SJCRH30 (cell line): ENCODE measurements at places on chromosomes 11 and 22. TPM values are rescaled to one million over a fixed set of nuclear protein-coding genes. Genes with fewer than 3 reads are reported as not detected.

The FAT3 gene
- total RNA-seq: 20.1 and 23.1 TPM in 2 replicates

The TMPRSS5 gene
- total RNA-seq: 0.42 and 0.56 TPM in 2 replicates

The MMP11 gene
- total RNA-seq: 6.6 TPM in 2 replicates

The AGBL2 gene
- total RNA-seq: 0.04 and 0.41 TPM in 2 replicates

The PDXP gene
- total RNA-seq: 43.3 and 48.3 TPM in 2 replicates

The LRRC56 gene
- total RNA-seq: 0.08 and 0.20 TPM in 2 replicates

The OR2AG1 gene
- not detected in 2 replicates for total RNA-seq

The MPEG1 gene
- total RNA-seq: not detected in 2 replicates

GRCh38 chr11:93591247-93591898 is 48.2 kb upstream of the SMCO4 start:
- no peak for DNase-seq

GRCh38 chr11:17473071-17473744 is 3.4 kb downstream of the ABCC8 start:
- DNase-seq: peak; percentile 57

DNA sequence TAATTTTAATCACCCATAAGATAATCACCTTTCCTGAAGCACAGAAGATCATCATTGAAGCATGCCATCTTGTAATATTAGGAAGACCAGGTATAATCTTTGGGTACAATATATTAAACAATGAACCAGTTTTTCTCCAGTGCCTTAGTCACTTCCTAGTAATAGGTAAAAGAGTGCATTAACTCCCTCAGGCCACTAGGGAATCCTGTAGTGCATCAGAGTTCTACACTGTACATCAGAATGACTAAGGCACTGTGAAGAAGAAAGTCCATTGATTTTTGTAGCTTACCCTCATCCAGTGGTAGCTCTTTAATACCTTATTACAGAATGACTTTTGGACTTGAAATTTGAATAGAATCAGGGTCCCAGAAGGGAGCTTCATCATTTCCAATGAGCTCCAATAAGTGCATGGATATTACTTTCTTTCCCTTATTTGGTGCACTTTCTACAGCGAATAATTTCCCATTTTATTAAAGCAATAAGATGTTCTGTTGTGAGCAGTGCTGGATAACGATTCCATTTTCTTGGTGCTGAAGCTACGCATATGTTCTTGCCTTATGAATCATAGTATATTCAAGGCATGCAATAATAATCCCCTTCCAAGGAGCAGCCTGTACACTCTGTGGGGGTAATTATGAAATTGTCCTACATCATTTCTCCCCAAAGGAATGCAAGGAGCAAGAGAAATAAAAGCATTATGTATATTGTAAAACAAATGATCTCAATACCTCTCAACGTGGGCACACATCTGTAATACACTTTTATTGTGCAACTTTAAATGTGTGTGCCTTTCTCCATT is 4.7 kb downstream of the C11orf87 start:
- no peak for DNase-seq

- DNase-seq: peak; percentile 11
Observed at GRCh38 chr11:73464347-73464746, 88.1 kb downstream of the RELT start.

DNA sequence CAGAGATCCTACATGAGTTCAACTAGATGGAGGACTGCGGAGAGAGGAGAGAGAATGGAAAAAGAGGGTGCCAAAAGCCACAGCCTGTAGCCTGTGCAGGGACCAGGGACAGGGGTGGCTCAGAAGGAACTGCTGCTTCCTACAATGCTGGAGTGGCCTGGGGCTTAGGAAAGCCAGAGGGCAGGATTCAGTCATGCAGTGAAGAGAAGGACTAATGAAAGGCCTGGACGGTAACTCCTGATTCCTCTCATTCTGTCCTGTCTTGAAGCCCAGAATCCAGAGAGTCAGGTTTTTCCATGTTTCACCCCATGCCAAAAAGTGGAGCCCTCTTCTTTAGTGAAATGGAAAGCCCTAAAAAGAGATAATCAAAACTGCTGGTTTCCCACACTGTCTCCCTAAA is 48.4 kb upstream of the INCENP start:
- DNase-seq: no peak

DNA sequence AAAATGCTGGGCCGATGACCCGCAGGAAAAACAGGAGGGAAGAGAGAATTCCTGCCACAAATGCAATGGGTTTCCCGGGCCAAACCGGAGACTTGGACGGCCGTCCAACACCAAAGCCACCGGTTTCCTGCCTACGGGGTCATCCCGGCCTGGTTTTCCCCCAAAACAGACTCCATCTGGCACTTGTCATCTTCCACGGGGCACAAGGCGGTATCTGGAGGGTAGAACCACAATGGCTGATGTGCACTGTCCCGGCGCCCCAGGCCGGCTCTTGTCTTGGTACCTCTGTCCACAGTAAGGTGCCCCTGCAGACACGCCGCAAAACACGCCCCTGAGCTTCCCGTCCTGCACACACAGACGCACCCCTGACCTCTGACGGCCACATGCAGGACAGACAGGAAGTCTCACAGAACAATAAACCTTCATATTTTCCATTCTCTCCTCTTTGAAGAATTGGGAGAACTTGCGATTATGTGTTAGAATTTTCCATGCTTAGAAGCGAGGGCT is 20.1 kb downstream of the CELSR1 start:
- DNase-seq: no peak

DNA sequence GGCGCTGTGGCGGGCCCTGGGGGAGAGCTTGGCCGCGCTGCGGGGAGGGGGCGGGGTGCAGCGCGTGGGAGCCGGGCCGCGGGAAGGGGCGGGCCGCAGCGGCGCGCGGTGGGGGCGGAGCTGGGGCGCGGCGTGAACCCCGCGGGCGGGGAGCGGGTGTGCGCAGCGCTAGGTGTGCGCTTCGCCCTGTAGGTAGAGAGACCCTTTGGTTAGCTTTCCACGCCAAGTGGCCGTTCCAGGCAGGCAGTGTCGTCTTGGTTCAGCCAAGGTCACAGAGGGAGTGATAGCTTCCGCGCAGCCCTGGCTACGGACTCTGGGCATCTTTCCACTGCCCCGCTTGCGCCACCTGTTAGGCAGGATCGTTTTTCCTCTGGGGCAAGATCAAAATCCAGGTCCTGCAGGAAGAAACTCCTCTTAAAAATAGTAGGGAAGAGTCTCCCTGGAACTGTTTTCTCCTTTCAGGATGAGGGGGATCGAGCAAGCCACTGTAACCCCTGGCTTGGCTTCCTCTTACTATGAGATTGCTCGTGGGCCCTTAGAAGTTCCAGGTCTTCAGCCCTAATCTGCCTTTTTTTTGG is 434 bp downstream of the BANF1 start:
- peak; percentile 59 for DNase-seq

GRCh38 chr11:111363985-111364384 is 15.1 kb downstream of the POU2AF1 start:
- no peak for DNase-seq

GRCh38 chr11:124889191-124890091 is 8.2 kb downstream of the ROBO4 start:
- no peak for DNase-seq

- DNase-seq: peak; percentile 45
Observed at GRCh38 chr11:104946907-104947306, 21.5 kb downstream of the CASP4 start.

DNA sequence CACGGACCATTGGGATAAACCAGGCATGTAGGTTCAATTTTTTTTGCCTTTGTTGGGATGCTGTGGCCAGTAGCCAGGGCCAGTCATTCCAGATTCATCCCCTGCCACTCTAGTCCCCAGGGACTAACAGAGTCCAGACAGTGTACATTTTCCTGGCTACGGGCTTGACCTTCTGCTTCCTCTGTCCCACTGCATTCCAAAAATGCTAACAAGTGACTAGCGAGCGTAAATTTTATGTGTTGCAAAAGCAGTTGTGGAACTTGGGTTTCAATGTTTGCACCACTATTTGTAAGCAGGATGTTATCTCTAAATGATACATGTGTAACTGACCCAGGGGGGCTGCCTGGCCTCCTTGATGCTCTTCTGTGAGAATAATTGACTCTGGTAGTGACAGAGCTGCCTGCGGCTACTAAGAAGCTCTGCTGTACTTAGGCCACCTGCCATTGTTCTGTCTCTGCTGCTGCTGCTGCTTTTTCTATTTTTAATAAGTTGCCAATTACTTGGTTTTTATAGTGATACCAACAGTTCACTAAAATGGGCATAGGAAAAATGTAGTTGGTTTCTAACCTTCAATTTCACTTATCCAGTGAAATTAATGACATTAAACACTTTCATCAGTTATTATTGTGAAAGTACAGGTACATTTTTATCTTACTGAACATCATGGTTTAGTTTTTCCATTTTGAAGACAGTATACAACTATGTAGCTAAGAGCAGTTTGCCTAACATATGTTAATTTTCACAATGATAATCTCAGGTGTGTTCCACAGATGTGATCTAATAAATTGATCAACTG is 26.8 kb downstream of the TNRC6B start:
- DNase-seq: peak; percentile 42

GRCh38 chr11:131218542-131218941 is 151.9 kb upstream of the NTM start:
- no peak for DNase-seq

DNA sequence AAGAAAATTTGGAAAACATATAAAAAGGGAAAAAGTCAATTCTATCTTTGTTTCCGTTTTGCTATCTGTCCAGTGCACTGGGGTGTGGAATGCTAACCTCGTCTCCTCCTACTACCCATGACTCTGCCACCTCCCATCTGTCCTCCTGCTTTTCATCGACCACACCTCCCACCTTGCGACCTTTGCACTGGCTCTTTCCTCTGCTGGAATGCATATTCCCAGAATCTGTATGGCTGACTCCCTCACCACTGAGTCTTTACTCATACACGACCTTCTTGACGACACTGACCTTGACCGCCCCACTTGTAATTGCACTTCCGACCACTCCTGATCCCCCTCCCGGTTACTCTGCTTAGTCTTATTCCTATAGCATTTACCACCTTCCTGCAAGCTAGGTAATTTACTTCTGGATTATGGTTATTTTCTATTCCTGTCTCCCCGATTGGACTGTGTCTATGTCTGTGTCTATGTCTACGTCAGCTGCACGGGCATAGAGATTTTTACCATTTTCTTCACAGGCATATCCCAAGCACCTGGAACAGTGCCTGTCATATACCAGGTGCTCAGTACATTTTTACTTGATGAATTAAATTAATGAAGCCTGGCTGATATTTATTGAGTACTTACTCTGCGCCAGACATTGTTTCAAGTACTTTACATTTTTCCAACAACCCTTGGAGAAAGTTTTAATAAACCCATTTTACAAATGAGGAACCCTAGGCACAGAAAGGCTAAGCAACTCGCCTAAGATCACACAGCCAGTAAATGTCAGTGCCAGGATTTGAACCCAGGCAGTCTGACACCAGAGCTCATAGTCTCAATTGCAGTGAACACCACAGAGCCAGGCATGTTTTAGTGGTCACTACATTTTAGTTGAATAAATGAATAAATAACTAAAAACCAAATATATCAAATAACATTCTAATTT is 89.3 kb upstream of the SLC22A12 start:
- DNase-seq: no peak

DNA sequence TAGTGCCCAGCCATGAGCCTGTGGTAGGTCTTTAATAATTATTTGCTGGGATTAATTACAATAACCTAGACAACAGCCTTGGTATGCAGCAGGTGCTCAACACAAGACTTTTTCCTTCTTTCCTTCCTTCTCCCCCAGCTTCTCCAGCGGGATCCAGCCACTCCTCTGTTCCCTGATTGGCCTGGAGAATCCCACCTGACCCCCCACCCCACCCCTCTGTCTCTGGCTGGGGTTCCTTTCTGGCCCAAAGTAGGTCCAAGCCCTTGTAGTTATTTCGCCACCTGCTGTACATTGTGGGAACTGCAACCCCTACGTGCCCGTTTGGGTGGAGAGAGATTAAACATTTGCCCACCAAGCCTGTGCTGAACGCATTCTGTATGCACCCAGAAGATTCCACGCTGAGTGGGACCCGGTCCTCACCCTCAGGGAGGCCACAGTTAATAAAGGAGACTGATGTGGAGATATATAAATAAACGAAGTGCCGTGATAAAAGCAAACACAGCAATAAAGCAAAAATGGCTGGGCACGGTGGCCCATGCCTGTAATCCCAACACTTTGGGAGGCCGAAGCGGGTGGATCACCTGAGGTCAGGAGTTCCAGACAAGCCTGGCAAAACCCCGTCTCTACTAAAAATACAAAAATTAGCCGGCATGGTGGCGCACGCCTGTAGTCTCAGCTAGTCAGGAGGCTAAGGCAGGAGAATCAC is 32.1 kb upstream of the DGKZ start:
- DNase-seq: peak; percentile 90

DNA sequence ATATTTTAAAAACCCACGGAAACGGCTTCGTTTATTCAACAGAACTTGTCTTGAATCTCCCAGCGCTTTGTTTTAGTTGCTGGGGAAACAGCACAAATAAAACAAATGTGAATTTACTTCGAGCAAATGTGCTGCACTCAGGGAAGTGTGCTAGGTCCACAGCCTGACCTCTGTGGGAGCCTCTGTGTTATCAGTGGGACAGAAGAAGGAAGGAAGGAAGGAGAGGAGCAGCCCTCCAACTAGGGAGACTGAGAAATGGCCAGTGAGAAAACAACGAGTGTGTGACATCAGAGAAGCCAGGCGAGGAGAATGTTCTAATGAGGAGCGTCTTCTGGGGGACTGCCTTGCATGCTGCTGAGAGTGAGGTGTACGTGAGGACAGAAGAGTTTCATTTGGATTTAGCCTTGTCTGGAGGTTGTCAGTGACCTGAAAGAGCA is 42.7 kb downstream of the PPP6R3 start:
- DNase-seq: no peak

GRCh38 chr11:75269896-75270295 is 29.3 kb downstream of the TPBGL start:
- DNase-seq: no peak

GRCh38 chr22:48727454-48728058 is 1100.1 kb downstream of the BRD1 start:
- DNase-seq: no peak

DNA sequence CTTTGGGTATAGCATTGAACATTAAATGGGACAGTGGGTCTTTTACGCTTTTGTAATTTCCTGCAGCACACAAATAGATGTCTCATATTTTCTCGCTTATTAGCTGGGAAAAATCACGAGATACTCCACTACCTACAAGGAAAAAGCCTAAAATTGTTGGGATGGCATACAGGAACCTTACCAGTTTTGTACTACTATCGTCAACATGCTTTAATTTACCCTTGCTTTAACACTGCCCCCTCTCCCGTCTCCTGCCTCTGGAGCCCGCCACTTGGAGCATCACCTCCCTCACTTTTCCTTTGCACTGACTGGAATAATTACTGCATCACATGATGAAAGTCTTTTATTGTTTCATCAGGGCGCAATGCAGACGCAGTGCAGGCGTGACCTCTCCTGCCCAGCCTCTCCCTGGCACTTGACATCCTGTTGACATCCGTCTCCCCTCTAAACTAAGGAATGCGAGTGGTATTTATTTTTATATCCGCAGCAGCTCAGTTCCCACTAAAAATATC is 1.0 kb upstream of the FNBP4 start:
- peak; percentile 77 for DNase-seq

- DNase-seq: no peak
Observed at GRCh38 chr22:25997886-25998775, 171.1 kb upstream of the SEZ6L start.

- DNase-seq: no peak
Observed at GRCh38 chr11:95102733-95103132, 13.1 kb downstream of the ENDOD1 start.
